Muscle of arm (tissue), 14 donors: ENCODE measurements at places on chromosomes 5 and 9.

DNA sequence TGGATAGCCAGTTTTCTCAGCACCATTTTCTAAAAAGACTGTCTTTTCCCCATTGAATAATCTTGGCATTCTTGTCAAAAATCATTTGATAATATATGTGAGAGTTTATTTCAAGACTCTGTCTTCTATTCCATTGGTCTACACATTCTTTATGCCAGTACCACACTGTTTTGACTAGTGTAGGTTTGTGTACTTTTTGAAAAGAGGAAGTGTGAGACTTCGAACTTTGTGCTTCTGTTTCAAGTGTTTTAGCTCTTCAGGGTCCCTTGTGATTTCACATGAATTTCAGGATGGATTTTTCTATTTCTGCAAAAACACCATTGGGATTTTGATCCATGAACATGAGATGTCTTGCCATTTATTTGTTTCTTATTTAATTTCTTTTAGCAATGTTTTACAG is 78.5 kb upstream of the ALDH1A1 start:
- DNase-seq, result no peak

DNA sequence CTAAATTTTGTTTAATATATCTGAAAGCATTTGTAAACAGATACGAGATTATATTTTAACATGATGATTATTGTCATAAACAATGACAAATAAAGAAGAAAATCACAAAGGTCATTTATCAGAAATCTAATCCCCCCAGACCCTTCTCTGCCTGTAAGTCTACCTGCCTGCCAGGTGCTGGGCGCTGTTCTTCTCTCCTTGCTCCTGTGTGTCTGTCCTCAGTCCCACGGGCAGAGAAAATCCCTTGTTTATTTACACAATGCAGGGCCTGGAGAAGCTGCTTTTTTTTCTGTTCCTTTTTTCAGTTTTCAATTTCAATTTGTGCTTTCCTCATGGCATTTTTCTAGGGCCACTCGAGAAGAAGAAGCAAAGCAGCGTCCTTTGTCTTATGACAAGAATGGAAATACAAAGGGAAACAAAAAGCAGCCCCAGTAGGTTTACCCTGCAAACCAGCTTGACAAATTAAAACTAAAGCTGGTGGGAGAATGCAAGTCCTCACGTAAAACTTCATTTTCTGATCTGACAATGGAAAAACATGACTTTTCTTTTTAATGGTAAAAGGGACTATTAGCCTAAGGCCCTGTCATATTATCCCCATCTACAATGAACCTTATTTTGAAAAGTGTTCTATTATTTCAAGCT is 282.4 kb upstream of the KLF9 start:
- DNase-seq, result no peak

DNA sequence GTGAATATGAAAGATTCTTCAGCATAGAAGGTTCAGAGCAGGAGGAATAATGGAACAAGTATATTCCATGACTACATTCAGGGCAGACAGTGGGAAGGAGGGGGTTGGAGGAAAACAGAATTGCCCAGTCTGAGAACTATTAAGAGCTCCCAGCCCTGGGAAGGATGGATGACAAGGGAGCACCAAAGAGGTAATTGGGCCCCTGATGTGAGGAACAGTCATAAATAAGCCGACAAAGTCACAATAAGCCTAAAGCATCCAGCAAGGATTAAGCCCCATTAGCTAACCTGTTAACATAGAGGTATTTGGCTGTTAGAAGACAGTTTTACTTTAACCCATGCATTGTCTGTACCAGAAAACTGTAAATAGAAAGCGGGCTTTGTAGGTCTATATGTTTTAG is 348.7 kb upstream of the SEMA6A start:
- no peak for DNase-seq

GRCh38 chr9:134962065-134962972 is 44.6 kb upstream of the FCN1 start:
- DNase-seq, result no peak
